ENCODE measurements at places on chromosomes 11 and 22.

DNA sequence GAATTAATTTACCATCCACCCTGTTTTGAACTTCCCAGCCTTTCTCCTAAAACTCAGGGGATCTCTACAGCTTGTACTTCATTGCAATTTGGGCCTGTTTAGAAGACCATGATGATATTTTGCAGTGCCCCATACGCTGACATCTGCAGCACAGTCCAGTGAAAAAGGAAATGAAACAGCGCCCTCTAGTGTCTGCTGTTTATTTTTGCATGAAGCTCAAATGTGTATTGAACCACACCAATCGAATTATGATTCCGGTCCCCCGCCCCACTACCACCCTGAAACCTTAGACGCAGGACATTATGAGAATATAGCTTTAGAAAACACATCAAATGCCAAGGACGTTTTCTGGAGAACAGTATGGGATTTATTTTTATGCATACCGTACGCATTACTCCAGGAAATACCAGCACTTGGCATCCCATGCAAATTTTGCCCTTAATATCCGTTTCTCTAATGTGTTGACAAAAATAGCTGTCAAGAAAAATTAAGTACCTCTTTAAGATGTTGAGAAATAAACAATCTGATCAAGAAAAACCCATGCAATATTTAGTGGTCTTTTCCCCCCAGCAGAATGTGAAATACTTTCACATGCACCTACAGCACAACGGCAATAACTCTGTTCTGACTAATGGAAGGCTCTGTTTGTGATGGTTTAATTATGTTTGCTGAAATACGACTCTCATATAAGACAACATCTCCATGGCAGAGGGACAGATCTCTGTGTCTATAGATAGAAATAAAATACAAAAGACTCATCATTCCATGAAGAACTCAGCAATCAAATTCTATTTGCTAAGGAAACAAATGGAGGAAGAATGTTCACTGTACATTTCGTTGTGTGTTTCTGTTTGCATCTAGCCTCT lies 93.9 kb downstream of the TECTA start:
- DNase-seq, result peak; percentile 23

- no peak for DNase-seq
Observed at GRCh38 chr22:43948836-43949406, 6.3 kb upstream of the SAMM50 start.

DNA sequence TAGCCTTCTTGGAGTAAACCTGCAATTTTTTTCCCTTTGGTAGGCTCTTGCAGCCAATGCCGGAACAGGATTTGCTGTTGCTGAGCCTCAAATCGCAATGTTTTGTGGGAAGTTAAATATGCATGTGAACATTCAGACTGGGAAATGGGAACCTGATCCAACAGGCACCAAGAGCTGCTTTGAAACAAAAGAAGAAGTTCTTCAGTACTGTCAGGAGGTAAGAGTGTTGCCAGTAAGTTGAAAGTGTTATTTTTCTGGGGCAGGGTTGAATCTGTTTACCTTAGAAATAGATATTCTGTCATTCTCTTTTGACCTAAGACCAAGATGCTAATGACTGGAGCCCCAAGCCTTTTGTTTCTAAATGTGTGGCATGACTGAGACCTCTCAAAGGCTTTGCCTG lies 39.7 kb downstream of the APLP2 start:
- DNase-seq, result no peak

GRCh38 chr11:14641801-14642200 lies 1.8 kb upstream of the PDE3B start:
- DNase-seq, result no peak

DNA sequence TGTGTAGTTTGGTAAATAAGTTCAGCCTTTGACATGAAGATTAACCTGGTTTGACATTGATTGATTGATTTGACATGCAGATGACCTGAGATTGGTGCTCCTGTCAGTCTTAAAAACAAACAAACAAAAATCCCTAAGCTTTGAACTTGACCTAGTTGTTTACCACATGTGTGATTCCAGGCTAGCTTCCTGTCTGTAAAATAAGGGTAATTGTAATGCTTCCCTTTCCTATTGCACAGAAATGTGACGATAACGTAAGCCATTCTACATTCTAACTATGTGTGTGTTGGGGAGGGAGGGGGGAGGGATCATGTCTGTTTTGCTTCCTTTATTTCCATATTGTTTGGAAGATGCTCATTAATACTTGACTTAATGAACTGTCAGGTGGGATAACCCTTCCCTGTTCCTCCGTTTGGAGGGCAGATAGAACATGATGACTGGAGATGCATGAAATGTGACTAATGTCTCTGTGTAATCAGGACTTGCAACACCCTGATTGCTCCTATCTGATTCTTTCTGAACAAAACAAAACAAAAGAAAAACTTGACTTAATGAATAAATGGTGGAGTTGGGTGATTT lies 106.1 kb upstream of the CLMP start:
- DNase-seq, result no peak

DNA sequence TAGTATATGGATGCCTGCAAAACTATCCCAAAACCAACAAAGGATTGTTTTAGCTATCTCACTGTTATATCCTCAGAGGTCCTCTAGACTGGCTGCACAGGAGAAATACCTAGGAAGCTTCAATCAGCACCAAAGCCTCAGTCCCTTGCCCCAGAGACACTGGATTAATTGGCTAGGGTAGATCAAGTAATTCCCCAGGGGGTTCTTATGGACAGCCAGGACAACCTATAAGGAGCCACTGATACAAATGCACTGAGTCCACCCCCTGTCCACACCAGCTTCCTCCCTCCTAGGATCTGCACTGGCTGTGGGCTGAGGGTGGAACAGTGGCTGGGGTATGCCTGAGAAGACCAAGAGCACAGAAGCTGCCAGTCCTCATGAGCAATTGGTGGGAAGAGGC lies 16.3 kb downstream of the ADORA2A start:
- DNase-seq, result no peak

DNA sequence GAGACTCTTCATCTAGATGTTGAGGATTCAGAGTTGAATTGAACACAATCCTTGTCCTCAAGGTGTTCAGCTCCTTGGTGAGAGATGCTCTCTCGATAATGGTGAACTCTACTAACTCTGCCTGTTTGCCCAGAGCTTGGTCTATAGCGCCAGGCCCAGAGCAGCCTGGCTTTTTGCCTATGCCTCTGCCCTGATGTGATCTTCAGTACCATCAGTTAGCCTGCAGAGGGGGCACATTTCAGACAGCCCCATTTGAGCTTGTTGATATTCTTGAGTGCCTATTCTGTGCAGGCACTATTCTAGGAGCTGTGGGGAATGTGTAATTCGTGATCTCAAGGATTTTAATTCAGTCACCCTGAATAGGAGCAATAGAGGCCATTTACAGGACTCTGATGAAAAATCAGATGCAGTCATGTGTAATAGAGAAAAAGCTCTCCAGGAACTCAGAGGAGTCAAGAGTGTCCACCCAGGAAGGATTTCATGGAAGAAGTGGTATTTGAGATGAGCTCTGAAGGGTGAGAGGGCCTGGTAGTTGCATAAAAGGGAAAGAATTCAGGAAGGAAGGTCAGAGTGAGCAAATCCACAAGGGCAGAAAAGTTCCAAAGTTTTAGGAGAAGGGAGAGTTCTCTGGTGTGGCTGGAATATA lies 19.3 kb downstream of the GTPBP1 start:
- no peak for DNase-seq

DNA sequence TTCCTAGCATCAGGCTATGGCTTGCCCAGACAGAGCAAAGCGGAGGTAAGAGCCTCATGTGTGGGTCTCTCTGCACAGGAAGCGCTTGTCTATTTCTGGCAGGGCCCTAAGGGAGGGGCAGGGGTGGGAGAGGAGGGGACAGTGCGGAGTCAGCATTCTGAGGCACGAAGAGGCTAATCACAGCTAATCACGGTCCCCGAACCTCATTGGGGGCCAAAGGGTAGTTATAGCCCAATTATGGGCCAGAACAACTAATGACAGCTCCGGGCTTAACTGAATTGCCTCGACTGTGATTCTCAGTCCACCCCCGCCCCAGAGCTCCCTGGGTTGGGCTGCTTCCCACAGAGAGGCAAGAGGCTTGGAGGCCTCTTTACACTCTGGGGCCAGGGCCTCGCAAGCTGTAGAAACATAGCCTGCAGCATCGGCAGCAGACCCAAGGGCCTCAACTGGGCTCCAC lies 72.7 kb upstream of the PRDM11 start:
- DNase-seq, result no peak

DNA sequence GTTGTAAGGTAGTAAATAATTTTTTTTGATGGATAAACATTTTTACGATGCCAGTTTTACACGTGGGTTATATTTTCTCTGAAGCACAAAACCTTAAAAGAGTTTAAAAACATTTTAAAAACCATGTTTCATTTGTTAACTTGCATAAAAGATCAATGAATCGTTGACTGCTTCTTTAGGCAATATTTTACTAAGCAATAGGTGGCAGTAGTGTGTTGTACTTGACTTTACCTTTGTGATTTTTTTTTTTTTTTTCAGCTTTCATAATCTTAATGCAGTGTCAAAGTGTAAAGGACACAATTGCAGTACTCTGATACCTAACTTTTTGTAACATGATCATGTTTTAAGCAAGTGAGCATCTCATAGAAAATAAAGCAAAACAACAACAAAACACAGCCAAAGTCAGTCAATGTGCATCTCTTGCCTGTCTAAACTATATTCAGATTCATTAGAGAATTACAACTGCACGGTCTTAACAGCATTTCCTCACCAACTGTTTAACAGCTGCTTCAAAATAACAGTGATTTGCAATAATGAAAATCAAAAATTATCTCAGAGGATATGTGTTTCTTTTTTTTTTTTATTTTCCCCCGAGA lies 27.7 kb downstream of the DNAJC24 start:
- DNase-seq, result no peak

- no peak for DNase-seq
Observed at GRCh38 chr11:73411031-73411430, 34.8 kb downstream of the RELT start.

- DNase-seq, result no peak
Observed at GRCh38 chr11:111236383-111236782, 9.1 kb upstream of the POU2AF2 start.

- DNase-seq, result no peak
Observed at GRCh38 chr11:9839550-9839949, 175.7 kb downstream of the SWAP70 start.

DNA sequence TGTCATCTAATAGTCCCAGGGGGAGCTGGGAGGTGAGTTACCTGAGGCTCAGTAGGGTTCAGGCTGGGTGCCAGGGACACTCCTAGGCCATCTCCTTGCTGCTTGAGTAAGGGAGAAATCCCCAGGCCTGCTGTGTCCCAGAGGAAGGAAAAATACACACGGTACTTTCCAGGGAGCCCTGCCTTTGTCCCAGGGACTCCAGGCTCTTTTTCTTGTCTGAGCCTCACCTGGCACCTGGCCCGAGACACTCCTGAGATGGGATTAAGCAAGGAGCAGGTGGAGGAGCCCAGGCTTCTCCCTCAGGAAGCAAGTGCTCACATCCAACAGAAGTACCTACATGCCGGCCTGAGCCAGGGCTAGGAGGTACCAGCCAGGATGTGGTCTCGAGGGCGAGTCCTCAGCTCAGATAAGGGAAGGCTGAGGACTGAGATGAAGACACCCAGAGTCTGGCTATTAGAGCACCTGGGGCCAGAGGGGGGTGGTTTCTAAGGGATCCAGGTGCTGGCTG lies 899 bp upstream of the KLHDC7B start:
- no peak for DNase-seq

GRCh38 chr11:102495161-102496042 lies 35.1 kb downstream of the MMP7 start:
- DNase-seq, result no peak

DNA sequence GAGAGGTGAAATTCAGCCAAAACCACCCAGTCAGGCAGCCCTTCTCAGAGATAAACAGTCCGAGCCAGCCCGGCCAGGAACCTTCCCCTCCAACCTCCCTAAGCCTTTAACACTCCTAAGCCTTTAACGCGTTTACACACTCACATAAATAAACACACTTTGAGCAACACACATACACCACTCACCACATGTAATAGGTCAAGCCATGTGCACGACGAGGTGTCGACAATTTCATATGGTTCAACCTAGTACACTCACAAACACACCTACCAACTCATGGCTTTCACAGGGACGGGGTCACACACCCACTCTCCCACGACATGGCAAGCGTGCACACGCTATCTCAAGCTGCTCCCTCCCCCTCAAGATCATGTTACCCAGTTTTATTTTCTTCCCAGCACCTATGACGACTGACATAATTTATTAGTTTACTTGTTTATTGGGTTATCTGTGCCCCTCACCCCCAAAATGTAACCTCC lies 15.5 kb downstream of the SLC43A1 start:
- DNase-seq, result no peak

GRCh38 chr22:48448821-48449220 lies 1378.9 kb downstream of the BRD1 start:
- DNase-seq, result no peak
